Caudate nucleus (tissue), 63 donors: ENCODE measurements at places on chromosomes 1 and 21.

GRCh38 chr1:221063651-221064050 is 184.4 kb downstream of the HLX start:
- no peak for DNase-seq

- no peak for DNase-seq
Measured at GRCh38 chr1:14850563-14850962, 252.1 kb downstream of the KAZN start.

GRCh38 chr1:54109129-54110090 is 43.4 kb downstream of the CDCP2 start:
- no peak for DNase-seq

- no peak for DNase-seq
Measured at GRCh38 chr1:157992833-157993146, 655 bp upstream of the KIRREL1 start.

- no peak for DNase-seq
Measured at GRCh38 chr1:39076127-39076798, 50.1 kb downstream of the NDUFS5 start.

DNA sequence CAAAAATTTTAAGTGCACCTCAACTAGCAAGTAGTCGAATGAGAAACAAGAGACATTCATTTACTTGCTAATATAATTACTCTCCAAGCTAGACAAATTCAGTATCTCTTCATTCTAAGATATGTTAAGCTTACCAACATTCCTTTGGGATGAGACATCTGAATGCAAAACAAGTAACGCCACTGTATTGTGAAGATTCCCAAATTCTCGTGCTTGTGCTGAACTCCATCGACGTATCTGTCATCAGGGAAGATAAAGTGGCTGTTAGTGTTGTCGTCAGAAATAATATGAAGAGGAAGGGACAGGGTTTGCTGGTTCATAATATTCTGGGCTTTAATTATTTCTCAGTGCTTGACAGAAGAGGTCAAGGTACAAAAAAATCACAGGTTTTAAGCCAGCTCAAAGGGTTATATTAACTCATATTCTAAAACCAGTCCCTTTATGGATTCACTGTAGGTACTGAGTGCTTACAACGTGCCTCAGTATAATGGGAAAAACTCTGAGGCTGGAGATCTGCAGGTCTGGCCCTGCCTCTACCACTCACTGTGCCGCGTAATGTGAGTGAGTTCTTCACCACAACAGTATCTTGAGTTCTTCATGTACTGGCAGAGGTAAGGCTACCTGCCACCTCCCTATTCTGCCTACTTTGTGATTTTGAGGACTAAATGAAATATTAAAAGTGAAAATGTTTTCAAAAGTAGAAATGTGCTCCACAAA is 42.0 kb downstream of the PCSK9 start:
- DNase-seq, result no peak

GRCh38 chr1:237007147-237007881 is 3.1 kb upstream of the MT1HL1 start:
- no peak for DNase-seq

DNA sequence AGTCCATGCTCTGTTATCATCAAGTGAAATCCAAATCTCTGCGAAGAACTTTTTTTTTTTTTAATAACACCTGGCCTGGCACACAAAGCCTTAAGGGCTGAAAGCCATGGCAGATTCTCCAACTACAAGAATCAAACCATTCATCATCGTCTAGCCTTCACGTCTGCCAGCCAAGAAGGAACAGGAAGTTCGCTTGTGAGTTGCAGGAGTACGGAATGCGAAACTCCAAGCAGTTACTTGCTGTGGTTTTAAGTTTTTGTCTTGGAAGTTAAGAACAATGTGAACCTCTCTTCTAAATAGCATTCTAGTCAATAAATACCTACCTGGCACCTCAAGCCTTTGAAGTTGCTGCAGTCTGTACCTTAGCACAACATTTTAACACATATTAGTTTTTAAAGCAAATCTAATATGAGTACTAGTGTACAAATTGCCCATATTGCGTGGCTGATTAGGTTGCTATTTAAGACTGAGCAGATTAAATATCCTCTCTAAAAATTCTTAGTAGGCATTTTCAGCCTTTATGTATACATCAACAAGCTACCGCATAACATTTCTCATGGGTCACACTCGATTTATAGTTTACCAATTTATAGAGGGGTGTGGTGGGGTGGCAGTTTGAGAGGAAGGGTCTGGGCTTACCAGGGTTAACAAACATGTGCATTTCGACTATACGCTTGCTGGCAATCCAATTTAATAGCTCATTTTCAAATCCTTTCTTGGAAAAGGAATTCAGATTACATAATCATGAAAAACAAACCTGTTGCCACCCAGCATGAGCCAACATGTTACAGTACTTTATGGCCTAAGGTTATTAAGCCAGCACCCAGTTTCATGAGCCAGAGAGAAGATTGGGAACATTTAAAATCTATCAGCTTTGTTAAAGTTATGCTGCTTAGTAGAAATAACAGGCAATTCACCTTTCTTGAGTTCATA is 22.2 kb upstream of the PTPN14 start:
- no peak for DNase-seq

DNA sequence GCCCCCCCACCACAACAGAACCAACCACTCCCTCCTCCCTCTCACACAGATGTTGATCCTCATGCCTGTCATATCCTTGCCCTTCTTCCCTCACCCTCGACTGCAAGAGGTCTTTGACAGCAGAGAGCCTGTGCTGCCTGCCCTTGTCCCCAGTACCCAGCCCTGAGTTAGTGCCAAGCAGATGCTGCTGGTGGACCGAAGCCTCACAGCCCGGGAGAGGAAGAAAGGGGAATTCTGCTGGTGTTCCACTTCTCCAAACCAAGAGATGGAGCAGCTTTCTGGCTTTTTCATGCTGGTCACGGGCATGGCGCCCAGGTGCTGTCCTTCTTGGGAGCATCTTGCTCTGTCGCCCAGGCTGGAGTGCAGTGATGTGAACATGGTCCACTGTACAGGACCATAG is 69.1 kb downstream of the SLC66A1 start:
- no peak for DNase-seq

DNA sequence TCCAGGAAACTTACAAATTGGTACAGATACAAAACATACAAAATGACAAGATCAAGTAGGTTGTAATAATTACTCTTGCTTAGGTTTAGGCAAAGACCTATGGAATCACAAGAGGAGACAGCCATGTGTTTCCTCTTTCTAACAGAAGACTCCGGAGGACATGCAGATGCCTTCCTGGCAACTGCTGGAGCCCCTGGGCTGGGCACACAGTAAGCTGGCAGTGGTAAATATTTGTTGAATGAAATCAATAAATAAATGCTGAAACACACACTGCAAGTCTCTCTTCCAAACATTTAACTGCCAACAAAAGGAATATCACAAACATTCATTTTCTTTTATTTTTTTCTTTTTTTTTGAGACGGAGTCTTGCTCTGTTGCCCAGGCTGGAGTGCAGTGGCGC is 149.4 kb downstream of the SLC45A1 start:
- DNase-seq, result no peak

GRCh38 chr1:29333008-29333407 is 96.7 kb downstream of the PTPRU start:
- DNase-seq, result no peak

GRCh38 chr1:21511579-21512522 is 2.6 kb downstream of the ALPL start:
- no peak for DNase-seq

GRCh38 chr1:117416004-117416403 is 48.8 kb downstream of the MAN1A2 start:
- no peak for DNase-seq

- no peak for DNase-seq
Measured at GRCh38 chr1:241679961-241680360, 27.9 kb downstream of the WDR64 start.

DNA sequence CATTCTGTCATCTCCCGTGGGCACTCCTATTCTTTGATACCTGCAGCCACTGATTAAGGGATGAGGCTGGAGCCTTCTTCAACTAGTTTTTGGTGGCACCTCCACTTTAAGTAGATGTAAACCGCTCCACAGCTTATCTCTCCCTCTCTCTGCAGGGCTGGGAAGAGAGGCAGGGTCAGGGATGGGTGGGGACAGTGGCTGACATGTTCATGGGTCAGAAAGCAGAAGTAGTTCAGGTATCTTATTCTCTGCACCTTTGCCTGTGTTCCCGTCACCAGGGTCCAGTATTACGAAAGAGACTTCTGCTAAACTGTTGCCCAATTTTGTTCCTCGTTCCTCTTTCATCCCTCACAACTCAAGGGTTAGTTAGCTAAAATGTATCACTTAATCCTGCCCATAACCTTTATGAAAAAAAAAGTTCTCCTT is 51.7 kb upstream of the EDEM3 start:
- no peak for DNase-seq

GRCh38 chr1:246074421-246074820 is 432.7 kb downstream of the SMYD3 start:
- no peak for DNase-seq

- DNase-seq, result no peak
Measured at GRCh38 chr1:117278531-117278930, 67.8 kb upstream of the VTCN1 start.

- DNase-seq, result no peak
Measured at GRCh38 chr1:40861224-40862003, 749 bp downstream of the CITED4 start.

GRCh38 chr21:46063227-46063626 is 34.7 kb upstream of the COL6A2 start:
- no peak for DNase-seq

DNA sequence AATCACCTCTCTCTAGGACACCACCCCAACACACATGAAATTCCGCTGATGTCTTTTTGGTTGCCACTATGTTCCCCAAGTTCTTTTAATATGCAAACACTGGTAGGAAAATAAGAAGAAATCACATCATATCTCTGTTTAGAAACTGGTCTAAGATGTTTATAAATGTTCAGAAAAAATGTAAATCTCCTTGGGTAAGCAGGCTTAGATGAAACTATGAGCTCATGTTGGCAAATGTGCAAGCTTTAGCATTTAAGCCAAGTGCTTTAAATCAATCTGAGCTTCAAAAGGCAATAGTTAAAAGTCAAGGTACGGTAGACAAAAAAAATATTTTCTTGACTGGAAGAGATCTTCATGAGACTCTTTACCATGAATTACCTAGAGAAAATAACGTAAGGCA is 25.2 kb upstream of the SLAMF9 start:
- no peak for DNase-seq

DNA sequence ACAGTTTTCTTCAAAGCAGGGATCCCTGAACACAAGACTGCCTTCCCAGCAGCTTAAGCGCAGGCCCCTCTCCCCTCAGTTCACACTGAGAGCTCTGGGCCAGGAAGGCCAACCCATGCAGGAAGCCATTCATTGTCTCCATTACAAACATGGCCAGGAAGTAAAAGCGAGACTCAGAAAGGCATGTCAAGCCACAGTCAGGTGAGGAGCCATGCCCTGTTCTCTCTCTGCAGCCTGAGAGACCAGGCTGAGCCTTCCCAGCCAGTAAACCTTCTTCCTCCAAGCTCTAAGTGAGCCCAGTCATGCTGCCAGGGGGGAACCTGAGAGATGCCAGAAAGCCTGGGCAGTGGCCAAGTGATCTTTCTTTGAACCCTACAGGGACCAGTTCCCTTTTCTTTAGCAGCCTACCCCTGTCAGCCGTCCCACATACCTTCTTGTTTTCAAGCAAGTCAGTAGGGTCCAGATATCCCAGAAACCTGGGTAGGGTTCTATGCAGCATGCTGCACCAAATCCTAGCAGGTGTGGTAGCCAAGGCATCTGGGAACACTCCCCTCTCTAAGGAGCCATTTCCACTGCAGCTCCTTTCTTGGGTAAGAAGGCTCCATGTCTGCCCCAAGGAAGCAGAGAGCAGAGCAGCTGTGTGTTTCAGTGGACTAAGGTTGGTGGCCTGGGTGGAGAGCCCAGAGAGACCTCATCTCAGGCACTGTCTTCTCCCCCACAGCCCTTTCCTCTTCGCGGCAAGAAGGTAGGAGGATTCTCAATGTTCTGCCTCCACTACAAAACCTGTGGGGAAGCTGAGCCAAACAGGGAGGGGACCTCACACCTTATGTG is 977 bp downstream of the TRAF3IP3 start:
- DNase-seq, result no peak

DNA sequence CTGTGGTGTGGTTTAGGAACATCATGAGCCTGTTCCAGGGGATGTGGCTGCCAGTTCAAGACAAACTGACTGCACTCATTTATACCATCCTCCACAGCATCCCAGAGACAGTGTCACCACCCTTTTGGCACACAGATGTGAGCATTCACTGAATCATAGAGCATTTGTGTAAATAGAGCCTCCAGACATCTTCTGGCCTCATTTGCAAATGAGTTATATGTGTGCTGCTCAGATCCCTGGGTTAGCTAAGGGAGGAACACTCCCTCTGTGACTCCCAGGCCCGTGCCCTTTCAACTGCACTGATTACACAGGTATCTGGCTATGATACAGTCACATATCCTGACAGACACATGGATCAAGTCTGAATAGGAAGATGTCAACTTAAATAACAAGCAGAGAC is 351.5 kb upstream of the PLD5 start:
- no peak for DNase-seq

DNA sequence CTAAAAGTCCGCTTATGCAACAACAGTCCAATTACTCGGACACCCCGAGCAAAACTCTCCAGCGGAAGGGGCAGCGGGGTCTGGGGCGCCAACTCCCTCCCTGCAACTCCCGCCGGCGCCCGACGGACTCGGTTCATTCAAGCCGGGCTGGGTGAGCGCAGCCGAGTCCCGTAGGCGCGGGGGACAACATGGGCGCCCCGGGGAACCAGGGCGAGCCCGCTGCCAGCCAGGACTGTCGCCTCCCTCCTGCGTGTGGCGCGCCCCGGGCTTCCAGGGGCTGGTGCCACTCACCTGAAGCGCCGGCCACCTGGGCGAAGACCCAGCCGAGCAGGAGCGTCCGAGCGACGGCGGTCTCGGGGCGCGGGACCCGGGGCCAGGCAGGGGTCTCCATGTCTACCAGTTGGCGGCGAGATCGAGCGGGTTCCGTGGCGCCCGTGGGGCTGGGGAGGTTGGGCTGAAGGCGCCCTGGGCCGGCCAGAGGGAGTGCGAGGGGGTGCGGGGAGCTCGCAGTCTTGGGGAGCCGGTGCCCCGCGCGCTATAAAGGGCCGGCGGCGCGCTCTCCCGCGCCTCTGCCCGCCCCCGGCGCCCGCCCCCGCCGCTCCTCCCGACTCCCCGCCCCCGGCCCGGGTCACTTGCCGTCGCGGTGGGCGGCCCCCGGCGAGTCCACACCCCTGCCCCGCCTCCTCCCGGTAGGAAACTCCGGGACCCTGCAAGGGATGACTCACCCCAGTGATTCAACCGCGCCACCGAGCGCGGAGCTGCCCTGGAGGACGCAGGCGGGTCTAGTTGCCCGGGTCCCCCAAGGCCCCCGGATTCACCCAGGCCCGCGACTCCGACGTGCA is at the start of gene F3:
Gene F3 (minus strand): TSS at position 514 of the 842 bp plus-strand sequence. CDS start 123 bp downstream, at position 391.
- DNase-seq, result peak; percentile 38

DNA sequence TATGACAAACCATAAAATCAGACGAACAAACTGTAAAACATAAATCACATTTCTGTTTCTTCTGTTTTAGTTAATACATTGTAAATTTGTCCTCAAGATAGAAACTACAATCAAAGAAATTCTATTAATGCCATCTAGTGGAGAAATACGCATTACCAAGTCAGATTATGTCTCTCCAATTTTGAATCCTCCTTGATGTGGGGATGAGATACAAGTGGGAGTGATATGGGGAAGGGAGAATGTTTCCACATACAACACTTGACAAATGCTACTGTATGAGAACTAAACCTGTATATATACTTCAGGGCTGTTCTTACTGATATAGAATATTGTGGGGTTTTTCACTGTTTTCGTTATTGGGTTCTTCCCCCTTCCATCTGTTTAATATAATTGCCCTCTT is 2.6 kb downstream of the HFM1 start:
- DNase-seq, result no peak

GRCh38 chr1:223835754-223836153 is 10.0 kb downstream of the TP53BP2 start:
- no peak for DNase-seq
